ENCODE measurements at places on chromosomes 5 and 9. TPM values are rescaled to one million over a fixed set of nuclear protein-coding genes. Genes with fewer than 3 reads are reported as not detected.

GRCh38 chr9:116687754-116688135 lies 640 bp downstream of the TRIM32 start:
- DNase-seq: no peak
- peaks cover 23% of the 10 kb centered on the region for H3K4me1 ChIP-seq
- H3K27me3 ChIP-seq: no peaks in the 10 kb centered on the region
- peak overlapping the region; percentile 69 for H3K27ac ChIP-seq
- H3K4me3 ChIP-seq: peak overlapping the region; percentile 91

DNA sequence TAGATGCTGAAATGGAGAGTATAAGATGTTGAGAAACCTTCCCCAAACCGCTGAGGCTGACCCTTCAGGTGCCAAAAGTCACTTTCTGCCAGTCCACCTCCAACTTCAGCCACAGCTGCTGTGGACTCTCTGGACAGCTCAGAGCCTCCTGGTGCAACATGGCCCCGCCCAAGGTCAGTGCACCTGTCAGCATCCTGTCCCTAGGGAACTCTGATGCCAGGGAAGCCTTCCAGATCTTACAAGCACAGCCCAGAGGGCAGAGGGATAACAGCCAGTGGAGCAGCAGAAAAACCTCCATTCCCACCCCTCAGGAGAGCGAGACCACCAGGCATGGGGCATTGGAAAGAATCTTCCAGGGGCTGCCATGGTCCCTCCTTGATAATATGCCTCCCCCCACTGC lies 10.5 kb upstream of the PTGES2 start:
- H3K4me1 ChIP-seq: peaks cover 15% of the 10 kb centered on the region
- no peak for DNase-seq
- no peak overlapping the region for H3K4me3 ChIP-seq
- H3K27ac ChIP-seq: no peak overlapping the region

DNA sequence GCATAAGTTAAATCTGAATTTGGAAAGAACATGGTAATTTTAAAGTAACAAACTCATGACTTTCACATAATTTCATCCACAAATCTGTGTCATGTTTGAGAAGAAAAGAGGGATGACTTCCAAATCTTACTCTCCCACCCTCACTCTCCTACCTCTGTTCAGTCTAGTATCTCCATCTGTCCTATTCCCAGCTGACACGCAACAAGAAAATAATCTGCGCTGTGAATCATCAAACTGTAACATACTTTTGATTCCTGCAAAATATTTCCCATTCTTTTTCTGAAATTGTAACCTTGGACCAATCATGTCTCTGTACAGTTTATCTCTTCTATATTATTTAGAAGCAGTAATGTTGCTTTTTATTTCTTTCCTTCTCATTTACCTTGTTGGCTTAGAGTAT lies 91.4 kb downstream of the SLC12A2 start:
- H3K27ac ChIP-seq: no peak overlapping the region
- H3K36me3 ChIP-seq: no peaks in the 10 kb centered on the region

DNA sequence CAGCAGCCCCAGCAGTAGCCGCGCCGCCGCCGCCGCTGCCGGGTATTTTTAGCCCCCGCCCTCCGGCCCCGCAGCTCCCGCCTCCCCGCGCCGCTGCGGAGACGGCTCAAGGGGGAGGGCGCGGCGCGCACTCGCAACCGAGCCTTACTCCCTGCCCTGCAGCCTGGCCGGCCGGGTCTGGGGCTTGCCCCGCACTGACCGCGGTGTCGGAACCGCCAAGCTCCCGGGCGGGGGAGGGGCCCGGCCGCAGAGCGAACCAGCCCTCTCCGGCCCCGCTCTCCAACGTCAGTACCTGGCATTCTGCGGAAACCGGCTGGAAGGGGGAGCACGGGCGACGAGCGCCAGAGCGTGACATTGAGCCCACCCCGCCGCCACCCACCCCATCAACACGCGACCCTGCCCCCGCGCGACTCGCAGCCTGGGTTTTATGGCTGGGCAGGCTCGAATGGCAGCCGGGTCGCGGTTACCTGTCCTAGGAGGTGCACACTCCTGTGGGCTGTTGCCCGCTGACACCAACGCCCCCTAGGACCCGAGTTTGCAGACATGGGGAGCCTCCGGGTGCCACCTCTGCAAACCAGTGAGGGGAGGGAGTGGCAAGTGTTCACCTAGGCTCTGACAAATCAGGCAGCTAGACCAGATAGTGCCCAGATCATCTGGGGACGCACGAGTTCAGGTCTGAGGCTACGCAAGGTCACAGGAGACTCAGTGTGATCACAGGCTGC lies at the start of gene ACSL6:
TSS of gene ACSL6 (minus strand) at position 37 of the 722 bp plus-strand sequence. CDS start 105 bp downstream, outside the sequence.
- no peaks in the 10 kb centered on the region for H3K36me3 ChIP-seq
- H3K4me1 ChIP-seq: peaks cover 25% of the 10 kb centered on the region
- H3K4me3 ChIP-seq: peak within 1 kb of the TSS; percentile 50
- H3K27me3 ChIP-seq: peaks cover 19% of the 10 kb centered on the region
- no peak for DNase-seq

- no peaks in the 10 kb centered on the region for H3K4me1 ChIP-seq
- H3K4me3 ChIP-seq: no peak overlapping the region
- H3K27me3 ChIP-seq: peaks cover 78% of the 10 kb centered on the region
- H3K27ac ChIP-seq: no peak overlapping the region
These were observed 15.3 kb downstream of the LHX3 start for GRCh38 chr9:136189394-136190236.

- H3K27me3 ChIP-seq: no peaks in the 10 kb centered on the region
- no peak for DNase-seq
- H3K4me1 ChIP-seq: no peaks in the 10 kb centered on the region
- H3K27ac ChIP-seq: no peak overlapping the region
These were observed 429.2 kb downstream of the DMAC1 start for GRCh38 chr9:7370381-7370780.

DNA sequence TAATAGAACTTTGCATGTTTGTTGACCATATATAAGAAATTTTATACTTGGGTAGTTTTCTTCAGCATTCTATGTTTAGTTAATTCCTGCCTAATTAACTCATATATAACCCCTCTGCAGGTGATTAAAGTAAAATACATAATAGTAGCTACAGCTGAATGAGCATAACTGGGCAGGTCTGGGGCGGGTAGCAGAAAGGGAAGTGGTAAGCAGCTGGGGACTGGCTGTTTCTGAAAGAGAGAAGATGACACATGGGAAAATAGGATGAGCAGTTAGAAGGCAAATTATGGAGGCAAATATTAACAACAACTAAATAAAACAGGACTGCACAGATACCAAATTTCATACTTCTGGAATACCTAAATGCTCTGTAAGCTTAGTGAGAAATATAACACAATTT lies 128.1 kb downstream of the CPLANE1 start:
- no peak overlapping the region for H3K27ac ChIP-seq
- no peaks in the 10 kb centered on the region for H3K4me1 ChIP-seq
- H3K27me3 ChIP-seq: no peaks in the 10 kb centered on the region
- H3K4me3 ChIP-seq: no peak overlapping the region

GRCh38 chr5:50697739-50698138 lies 31.3 kb downstream of the PARP8 start:
- no peak for DNase-seq
- no peaks in the 10 kb centered on the region for H3K36me3 ChIP-seq
- H3K4me1 ChIP-seq: peaks cover 5% of the 10 kb centered on the region
- no peak overlapping the region for H3K4me3 ChIP-seq
- H3K27me3 ChIP-seq: no peaks in the 10 kb centered on the region

GRCh38 chr5:14261856-14262611 lies 118.9 kb downstream of the TRIO start:
- no peak overlapping the region for H3K27ac ChIP-seq
- no peaks in the 10 kb centered on the region for H3K27me3 ChIP-seq
- H3K4me1 ChIP-seq: peaks cover 50% of the 10 kb centered on the region

GRCh38 chr5:1503241-1504068 lies 20.3 kb downstream of the LPCAT1 start:
- no peak overlapping the region for H3K4me3 ChIP-seq
- H3K4me1 ChIP-seq: no peaks in the 10 kb centered on the region
- no peaks in the 10 kb centered on the region for H3K27me3 ChIP-seq
- peaks cover 4% of the 10 kb centered on the region for H3K36me3 ChIP-seq
- no peak for DNase-seq
- H3K27ac ChIP-seq: no peak overlapping the region

- DNase-seq: no peak
- no peaks in the 10 kb centered on the region for H3K4me1 ChIP-seq
- no peaks in the 10 kb centered on the region for H3K27me3 ChIP-seq
- no peak overlapping the region for H3K27ac ChIP-seq
- no peaks in the 10 kb centered on the region for H3K36me3 ChIP-seq
These were observed 61.8 kb downstream of the CTSL start for GRCh38 chr9:87787735-87788134.

DNA sequence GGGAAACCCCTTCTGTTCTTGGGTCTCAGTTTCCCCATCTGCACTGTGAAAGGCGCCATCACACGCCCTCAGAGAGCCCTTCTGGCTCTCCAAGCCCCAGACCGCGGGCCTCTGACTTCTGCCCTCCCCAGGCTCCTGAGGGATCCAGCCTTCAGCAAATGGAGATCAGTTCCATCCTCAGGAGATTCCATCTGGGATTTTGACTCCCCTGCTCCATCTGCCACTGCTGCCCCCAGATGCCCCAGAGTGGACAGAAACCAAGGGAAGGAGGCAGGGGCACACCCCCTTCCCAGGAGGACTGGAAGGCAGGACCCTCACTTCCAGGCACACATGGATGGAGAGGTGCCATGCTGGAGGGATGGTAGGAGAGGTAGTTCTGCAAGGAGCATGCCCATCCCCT lies 18.7 kb upstream of the RPS14 start:
- no peaks in the 10 kb centered on the region for H3K36me3 ChIP-seq
- no peak overlapping the region for H3K27ac ChIP-seq
- H3K4me1 ChIP-seq: peaks cover 30% of the 10 kb centered on the region
- DNase-seq: no peak
- H3K4me3 ChIP-seq: no peak overlapping the region

DNA sequence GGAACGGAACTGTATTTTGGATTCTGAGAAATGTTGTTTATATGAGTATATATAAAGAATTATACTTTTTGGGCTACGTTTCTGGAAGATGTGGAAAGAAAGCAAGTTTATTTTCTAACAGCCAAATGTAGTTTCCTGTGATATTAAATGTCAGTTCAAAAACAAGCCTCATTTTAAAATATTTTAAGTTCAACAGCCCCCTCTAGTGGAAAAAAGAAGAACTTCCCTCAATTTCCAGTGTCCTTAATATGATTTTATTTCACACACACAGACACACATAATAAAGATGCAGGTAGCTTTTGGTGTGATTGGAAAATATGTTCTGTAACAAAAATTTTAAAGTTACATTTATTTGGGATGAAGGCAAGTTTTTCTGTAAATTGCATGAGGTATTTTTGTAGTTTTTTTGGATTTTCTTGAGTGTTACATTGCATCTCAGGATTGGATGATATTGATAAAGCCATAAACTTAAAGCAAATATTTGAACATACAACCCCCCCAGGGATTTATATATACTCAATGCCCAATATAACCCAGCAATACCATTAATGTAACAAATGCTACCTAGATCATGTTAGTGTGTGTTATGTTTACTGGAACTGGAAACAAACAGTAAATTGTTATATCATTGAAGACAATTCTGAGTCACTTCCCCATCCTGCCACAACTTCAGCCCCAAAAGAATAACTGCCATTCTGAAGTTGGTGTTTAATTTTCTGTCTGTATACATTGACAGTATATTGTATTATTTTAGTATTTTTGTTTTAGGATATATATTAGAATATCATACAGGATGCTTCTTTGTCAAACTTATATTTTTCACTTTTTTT lies 54.0 kb downstream of the CCDC171 start:
- no peak overlapping the region for H3K27ac ChIP-seq
- no peak for DNase-seq
- no peaks in the 10 kb centered on the region for H3K27me3 ChIP-seq
- no peaks in the 10 kb centered on the region for H3K36me3 ChIP-seq
- no peak overlapping the region for H3K4me3 ChIP-seq

DNA sequence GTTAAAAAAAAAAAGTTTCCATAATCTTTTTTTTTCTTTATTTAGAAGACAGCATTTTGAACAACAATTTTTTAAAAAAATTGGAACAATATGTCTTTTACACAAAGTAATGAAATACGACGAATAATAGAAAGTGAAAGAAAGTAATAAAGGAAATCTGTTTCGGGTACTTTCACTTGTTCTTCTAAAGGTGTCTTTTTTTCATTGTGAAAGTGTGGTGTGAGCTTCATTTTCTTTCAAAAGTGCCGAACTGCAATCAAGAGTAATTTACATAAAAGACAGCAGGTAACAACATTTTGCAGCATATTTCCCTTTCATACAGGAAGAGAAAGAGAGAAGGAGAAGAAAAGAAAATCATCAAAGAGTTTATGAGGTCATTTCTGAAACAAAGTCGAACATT lies 159.7 kb upstream of the CDH12 start:
- H3K27ac ChIP-seq: no peak overlapping the region
- no peak for DNase-seq
- H3K27me3 ChIP-seq: no peaks in the 10 kb centered on the region
- H3K4me3 ChIP-seq: peak overlapping the region; percentile 81
- H3K4me1 ChIP-seq: no peaks in the 10 kb centered on the region

- H3K36me3 ChIP-seq: no peaks in the 10 kb centered on the region
- H3K4me1 ChIP-seq: peaks cover 7% of the 10 kb centered on the region
- H3K27ac ChIP-seq: no peak overlapping the region
- H3K4me3 ChIP-seq: no peak overlapping the region
- H3K27me3 ChIP-seq: no peaks in the 10 kb centered on the region
These were observed 4.1 kb downstream of the NR6A1 start for GRCh38 chr9:124766815-124767554.

GRCh38 chr5:135195270-135195608 lies 161.2 kb upstream of the PITX1 start:
- H3K27ac ChIP-seq: no peak overlapping the region
- DNase-seq: no peak
- peaks cover 23% of the 10 kb centered on the region for H3K27me3 ChIP-seq
- H3K4me1 ChIP-seq: no peaks in the 10 kb centered on the region
- no peak overlapping the region for H3K4me3 ChIP-seq
- no peaks in the 10 kb centered on the region for H3K36me3 ChIP-seq

- peaks cover 19% of the 10 kb centered on the region for H3K4me1 ChIP-seq
- DNase-seq: no peak
- H3K36me3 ChIP-seq: no peaks in the 10 kb centered on the region
- no peaks in the 10 kb centered on the region for H3K27me3 ChIP-seq
- H3K4me3 ChIP-seq: no peak overlapping the region
These were observed 591.7 kb downstream of the CSNK1G3 start for GRCh38 chr5:124103671-124104070.

DNA sequence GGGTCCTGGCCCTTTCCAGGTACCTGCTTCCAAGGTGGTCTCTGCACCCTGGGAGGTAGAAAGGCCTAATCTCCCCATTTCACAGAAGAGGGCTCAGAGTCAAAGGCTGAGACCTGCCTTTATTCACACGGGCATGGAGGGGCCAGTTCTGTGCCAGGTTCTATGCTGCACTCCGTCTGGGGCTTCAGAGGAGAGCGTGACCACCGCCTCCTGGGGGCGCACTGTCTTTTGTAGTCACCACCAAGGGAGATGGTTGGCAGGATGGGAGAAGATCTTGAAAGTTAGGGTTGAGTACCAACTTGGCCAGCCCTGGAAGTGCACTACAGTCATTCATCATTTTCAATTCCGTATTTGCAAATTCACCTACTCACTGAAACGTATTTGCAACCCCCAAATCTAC lies 23.7 kb upstream of the PRDM12 start:
- no peak for DNase-seq
- no peak overlapping the region for H3K27ac ChIP-seq
- H3K4me1 ChIP-seq: no peaks in the 10 kb centered on the region
- peaks cover 9% of the 10 kb centered on the region for H3K36me3 ChIP-seq
- no peaks in the 10 kb centered on the region for H3K27me3 ChIP-seq
- H3K4me3 ChIP-seq: no peak overlapping the region

Gene PCDHGA10
- 1.8 TPM for polyA plus RNA-seq

Gene MARCOL
- not detected for polyA plus RNA-seq

Gene SCGB3A2
- not detected for polyA plus RNA-seq

Gene GABRA6
- not detected for polyA plus RNA-seq

Gene SLIT3
- 10.1 TPM for polyA plus RNA-seq

Gene TSPAN17
- 72.7 TPM for polyA plus RNA-seq

Gene TNFSF15
- polyA plus RNA-seq: 0.89 TPM

Gene MSX2
- 2.7 TPM for polyA plus RNA-seq

Gene FCN2
- polyA plus RNA-seq: not detected

Gene FYB1
- 1.0 TPM for polyA plus RNA-seq

Measured in keratinocyte (primary cell).